ENCODE measurements at places on chromosomes 12 and 14.

DNA sequence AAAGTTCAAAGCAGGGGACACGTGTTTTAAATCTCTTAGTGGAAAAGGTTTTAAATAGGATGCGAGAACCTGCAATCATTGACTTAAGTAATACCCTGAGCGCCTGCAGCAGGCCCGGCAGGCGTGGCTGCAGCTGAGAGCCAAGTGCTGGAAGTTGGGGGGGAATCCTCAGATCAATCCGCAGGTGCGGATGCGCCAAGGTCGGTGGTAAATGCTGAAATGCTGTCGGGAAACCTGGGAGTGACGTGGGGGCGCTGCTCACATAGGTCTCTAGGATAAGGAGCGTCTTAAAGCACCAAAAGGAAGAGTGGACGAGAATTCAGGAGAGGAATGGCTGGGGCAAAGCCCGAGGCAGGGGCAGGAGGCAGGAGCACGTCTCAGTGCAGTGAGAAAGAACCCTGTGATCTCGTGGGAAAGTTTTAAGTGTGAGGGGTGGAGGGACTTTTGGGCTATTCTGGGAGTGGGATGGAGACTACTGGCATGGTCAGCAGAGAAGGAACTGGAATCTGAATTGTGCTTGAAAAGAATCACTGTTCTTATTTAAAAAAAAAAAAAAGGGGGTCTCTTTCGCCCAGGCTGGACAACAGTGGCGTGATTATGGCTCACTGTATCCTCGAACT, 883 bp upstream of the CDCA4 start:
- DNase-seq = no peak

DNA sequence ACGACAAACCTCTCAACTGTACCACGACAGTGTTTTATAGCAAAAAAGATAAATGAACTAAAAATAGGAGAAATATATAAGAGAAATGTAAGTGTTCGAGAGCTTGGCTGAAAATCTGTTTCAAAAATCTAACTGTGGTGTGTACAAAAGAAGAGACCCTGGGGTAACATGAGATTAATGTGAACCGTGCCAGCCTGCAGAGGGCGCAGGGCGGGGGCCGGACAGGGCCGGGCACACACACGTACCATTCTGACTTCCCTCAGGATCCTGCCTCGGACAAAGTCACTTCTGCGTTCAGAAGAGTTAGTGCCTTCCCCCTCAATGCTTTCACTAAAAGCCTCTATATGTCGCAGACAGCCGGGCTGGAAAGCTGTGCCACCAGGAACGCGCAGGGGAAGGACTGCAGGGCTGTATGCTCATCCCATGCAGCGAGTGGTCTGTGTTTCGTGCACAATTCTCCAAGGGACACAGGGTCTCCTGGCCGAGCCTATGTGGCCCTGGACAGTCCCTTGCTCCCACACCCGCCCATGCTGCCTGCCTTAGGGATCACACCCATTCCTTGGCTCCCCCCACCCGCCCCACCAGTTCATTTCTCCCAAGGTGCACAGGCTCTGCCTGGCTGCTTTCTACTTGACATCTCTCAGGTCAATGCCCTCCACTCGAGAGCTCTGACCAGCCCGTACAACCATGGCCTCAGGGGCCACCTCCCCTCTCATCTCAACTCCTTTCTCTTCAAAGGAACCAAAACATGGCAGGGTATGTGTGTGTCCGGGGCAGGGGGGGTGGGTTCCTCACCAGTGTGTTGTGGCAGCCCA, 8.5 kb downstream of the CDCA4 start:
- DNase-seq = no peak

- no peak for DNase-seq
Observed at GRCh38 chr12:4293299-4293965, 19.9 kb downstream of the CCND2 start.

- no peak for DNase-seq
Observed at GRCh38 chr14:31479027-31479426, 8.8 kb downstream of the GPR33 start.

DNA sequence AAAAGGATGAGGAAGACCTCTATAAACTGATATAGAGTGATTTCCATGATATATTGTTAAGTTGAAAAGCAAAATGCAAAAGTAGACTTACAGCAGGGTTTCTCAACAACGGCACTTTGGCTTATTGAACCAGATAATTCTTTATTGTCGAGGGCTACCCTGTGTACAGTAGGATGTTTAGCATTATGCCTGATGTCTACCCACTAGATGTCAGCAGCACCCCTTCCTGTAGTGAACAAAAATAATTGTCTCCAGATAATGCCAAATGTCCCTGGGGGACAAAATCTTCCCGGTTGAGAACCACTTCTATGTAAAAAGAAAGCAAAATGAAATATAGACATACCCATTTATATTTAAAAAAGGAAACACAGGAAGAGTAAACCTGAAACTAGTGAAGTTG, 32.4 kb downstream of the ABCD2 start:
- no peak for DNase-seq

DNA sequence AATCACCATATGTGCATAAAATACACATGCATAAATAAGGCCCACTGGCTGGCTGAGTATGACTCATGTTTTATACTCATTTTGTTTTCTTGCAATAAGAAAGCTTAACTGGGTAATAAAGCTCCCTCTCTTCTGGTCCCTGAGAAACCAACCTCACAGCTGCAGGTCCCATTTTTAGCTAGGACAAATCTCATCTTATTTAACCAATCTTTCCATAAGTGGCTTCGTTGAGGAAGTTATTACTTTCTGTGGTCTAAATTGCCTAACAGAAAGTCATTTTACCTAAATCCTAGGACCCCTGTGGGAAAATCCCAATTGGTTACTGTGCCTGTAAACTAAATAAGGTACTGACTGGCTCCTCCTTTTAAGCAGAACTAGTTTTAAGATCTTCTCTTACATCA, 232.8 kb upstream of the FBXO33 start:
- no peak for DNase-seq

DNA sequence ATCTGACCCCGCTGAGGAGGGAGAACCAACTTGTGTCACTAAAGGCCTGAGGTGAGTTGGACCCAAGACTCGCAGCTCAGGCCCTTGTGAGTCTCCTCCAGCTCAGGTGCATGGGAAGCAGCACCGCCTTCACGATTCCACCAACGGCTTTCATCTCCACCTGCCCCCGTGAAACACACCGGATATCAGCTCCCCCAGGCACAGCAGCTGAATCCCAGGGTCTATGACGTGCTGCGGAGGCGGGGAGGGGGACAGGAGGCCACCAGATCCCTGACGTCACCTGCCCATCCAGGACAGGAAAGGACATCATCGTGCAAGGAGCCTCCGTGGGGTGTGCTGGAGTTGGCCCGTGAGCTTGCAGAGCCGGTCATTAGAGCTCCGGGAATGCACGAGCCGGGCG, 18.5 kb upstream of the SFSWAP start:
- no peak for DNase-seq

- DNase-seq = no peak
Observed at GRCh38 chr14:20578325-20578724, 9.5 kb downstream of the RNASE11 start.

DNA sequence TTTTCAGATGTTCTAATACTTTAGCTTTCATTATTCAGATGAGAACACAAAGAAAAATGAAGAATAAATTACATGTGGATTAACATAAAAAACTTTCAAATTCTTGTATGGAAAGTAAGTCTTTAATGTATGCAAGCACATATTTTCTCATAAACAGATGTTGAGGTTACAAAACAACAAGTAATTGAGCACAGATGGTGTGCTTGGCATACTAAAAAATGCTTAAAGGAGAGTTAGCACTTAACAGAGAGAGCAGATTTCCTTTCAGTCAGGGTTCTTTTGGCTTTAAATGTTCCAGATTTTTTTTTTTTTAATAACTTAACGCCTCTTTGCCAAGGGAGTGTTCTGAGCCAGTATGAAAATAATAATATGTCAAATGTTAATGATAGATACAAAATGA, 96.0 kb downstream of the RASSF9 start:
- no peak for DNase-seq

- DNase-seq = no peak
Observed at GRCh38 chr14:71555654-71556559, 376.3 kb upstream of the RGS6 start.

DNA sequence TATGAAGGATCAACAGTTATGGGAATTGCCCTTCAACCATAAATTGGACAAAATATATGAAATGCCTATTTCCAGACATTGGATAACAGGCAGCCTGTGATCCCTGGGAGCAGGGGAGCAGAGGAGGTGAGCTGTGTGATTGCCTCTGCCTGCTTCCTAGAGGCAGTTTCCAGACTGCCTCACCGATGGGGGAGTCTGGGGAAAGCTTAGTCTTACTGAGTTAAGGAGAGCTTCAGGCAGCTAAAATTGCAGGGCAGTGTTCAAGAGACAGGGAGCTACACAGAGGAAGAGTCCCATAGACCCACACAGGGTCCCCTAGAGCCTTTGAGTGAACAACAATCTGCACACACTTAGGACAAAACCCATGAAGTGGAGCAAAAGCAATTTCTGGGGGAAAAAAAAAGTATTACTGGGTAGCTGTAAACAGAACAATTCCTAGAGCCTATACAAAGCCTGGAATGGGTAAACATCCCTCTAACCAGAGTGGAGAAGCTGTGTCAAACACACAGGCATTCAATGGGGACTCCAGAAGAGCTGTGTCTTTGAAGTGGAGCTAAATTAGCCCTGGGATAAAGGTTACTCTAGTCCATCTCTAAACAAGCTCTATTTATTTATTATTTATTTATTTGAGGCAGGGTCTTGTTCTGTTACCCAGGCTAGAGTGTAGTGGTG, 48.3 kb upstream of the ACTN1 start:
- DNase-seq = no peak

DNA sequence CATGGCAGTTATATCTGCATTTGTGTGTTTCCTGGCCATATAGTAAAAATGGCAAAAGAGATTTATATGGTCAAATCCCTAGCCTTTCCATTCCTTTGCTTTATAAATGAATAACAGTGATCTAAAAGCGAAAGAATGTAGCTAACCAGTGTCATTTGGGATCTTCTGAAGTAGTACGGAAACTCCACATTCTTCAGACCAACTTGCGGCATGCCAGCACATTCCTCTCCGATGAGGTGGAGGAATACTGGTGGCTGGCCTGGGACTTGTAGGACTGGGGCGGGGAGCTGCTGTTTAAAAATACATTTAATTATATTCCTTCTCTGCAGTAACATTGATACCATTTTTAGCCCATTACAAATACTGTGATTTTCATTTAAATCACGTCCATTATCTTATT, 85.3 kb downstream of the SAMD4A start:
- DNase-seq = peak; percentile 2

DNA sequence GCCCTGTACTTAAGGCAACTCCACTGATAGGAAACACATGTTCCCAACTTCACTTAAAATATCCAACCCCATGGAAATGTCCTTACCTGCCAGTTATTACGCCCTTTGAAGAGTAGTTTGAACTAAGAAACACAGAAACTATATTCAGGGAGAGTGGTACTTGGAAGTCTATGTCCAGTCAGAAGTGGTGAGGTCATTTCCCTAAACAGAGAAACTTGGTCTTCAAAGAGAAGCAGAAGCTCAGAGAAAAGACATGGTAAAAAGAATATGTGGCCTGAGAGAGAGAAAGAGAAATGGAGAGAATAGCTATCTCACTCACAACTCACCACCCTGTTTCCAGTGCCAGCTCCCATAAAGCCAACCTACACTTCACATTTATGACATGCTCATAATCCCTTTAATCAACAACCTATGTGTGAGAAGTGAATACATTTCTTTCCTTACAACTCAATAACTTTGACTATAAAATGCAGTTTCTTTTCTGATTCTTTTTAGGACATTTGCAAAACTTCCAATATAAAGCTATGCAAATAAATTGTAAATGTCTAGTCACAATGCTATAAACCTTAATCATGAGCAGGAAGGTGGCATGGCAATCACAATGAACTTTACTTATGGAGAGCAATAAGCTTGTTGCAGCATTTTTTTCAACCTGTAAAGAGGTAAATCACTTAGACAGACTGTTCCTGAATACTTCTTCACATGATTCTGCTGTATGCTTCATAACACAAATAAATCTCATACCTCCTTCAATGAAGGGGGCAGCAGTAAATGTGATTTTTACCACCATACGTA, 67.1 kb downstream of the CPNE8 start:
- no peak for DNase-seq

- DNase-seq = no peak
Observed at GRCh38 chr14:78254911-78255461, 84.8 kb downstream of the NRXN3 start.

DNA sequence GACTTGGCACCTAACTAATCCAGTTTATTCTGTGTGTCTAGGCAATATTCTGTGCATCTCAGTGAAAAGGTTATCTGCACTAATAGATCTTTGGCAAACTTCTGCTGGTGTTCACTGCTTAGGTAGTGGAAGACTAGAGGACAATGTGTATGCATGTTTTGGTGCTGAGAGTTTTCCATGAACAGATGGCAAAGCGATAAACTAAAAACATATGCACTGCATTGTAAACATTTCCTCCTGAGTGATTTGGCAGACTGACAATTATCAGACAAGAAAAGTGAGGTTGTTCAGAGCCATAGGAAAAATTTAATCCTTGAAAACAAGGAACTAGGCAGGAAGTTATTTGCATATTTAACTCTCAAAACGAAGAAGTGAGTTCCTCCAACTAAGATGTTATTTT, 400.4 kb downstream of the ATP23 start:
- DNase-seq = no peak

- no peak for DNase-seq
Observed at GRCh38 chr14:67478800-67479084, 9.8 kb downstream of the TMEM229B start.

DNA sequence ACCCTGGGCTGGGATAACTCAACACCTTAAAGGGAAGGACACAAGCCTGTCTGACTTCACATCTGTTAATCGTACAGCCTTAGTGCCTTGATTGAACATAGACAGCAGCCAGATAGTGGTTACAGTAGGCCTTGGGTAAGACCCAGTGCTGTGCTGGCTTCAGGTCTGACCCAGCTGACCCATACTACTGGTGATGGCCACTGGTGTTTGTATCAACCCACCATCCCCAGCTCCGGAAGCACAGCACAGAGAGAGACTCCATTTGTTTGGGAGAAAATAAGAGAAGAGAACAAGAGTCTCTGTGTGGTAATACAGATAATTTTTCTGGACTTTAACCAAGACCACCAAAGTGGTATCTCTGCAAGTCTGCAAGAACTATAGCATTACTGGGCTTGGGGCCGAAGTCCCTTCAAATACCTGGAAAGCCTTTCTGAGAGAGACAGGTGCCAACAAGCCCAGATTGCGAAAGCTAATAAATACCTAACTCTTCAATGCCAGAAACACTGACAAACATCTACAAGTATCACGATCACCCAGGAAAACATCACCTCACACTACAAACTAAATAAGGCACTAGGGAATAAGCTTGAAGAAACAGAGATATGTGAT, 330.1 kb upstream of the GARIN2 start:
- DNase-seq = no peak

- no peak for DNase-seq
Observed at GRCh38 chr12:106079148-106079738, 59.5 kb downstream of the NUAK1 start.

DNA sequence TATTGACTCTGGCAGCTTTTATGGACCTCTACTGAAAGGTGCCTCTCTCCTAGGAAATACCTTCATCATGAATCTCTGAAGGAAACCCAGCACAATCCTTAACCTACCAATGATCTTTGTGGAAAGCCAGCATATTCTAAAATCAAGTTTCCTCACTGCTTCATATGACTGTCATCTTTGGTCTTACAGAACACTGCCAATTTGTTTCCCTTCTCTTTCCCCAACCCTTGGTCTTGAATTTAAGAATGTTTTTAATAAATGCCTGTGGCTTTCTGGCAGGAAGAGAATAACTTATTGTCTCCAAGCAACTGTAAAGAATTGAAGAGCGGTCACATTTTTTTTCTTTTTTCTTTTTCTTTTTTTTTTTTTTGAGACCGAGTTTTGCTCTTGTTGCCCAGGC, 427.6 kb downstream of the IPO8 start:
- DNase-seq = no peak

GRCh38 chr12:132422381-132423043, 67.4 kb upstream of the FBRSL1 start:
- no peak for DNase-seq

All from esophagus squamous epithelium (tissue), 5 donors.